ENCODE measurements at places on chromosomes 2 and 18.
A peak's percentile ranks its signal among the peaks of the same experiment; 100 is the strongest.

- no peak for DNase-seq
Measured at GRCh38 chr2:56934866-56935265, 751.1 kb downstream of the CCDC85A start.

GRCh38 chr2:213104092-213104902 is 47.1 kb downstream of the IKZF2 start:
- no peak for DNase-seq

DNA sequence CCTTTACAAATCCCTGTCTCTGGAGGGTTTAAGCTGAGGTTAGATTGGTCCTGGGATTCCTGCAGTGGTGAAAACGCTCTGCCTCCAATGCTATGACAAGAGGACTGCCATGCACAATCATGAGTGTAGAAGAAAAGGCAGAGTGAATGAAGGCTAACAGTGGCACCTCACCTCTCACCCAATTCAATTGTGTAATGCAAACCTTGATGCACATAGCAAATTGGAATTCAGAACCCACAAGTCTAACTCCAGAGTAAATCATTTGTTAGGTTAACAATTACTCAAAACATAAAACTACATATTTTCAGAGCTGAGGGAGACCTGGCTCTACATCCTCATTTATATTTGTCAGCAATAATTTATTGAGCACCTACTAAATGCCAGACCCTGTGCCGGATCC is 1.8 kb downstream of the TGFBRAP1 start:
- no peak for DNase-seq

- DNase-seq = no peak
Measured at GRCh38 chr2:38765551-38765950, 12.5 kb upstream of the GEMIN6 start.

DNA sequence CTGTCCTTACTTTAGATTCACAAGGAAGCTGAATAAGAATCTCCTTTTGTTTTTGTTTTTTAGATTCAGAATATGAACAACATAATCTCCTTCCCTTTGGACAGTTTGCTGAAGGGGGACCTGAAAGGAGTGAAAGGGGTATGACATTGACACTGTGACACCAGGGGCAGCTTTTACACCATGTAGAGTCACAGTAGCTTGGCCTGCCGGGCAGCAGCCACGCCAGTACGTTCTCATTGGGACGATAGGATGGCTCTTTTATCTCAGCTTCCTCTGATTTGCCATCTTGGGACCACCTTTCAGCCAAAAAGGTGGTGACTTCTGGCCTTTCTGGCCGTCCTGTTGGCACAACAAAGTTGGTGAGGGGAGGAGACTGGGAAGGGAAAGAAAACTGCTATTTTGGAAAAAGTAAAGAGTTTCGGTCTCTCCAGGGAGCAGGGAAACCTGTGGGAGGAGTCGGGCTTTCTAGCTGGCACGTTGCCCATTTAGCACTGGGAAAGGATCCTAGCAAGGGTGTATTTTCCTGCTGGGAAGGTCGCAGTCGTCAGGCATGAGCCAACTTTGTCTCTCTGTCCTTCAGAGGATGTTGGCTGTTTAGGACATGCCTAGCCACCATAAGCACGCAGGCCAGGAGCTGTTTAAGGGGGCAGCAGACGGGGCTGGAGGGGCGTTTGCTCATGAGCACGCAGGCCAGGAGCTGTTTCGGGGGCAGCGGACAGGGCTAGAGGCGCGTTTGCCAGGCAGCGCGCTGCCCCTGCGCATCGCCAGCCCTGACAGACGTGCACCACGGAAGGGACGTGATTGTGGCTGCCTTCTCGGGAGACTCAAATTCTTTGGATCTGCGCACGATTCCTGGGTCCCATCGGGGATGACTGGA is 104.6 kb downstream of the ITGB1BP1 start:
- DNase-seq = peak; percentile 79

GRCh38 chr2:36408198-36408703 is 52.7 kb downstream of the CRIM1 start:
- DNase-seq = no peak

DNA sequence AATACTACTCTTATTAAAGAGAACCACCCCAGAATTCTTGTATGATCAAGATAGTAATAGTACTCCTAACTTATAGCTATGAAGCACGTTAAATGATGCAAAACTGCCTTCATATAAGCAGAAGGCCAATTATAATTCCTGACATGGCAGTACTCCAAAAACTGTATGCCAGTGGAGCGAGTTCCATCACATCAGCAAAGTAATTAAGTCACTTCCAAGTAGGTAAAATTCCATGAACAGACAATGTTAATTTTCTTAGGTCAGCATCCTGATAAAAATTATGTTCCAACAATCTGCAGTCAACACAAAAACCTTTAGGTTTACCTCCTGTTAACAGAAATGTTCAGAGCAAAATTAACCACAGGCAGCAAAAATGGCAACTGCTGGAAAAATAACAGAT is 136.7 kb downstream of the CDH2 start:
- DNase-seq = no peak

GRCh38 chr2:129896226-129897100 is 83.0 kb upstream of the RAB6C start:
- DNase-seq = no peak

- no peak for DNase-seq
Measured at GRCh38 chr2:56185101-56185581, 1.4 kb downstream of the CCDC85A start.

DNA sequence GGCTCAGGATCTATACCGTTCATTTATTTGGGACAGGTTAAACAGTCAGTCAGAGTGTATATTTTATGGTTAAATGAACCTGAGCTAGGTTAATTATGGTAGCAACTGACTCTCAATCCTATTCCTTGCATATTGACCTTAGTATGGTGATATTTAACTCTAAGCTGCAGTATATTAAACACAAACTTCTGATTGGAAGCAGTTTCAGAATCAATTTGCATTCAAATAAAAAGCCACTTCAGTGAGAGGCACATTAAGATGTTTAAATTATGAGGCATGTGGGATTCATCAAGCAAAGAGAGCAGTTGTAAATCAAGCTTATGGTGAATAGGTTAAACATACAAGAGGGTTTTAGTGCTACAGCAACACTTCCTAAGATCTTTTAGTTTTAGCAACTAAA is 40.4 kb downstream of the FRZB start:
- DNase-seq = no peak

GRCh38 chr2:207252979-207253645 is 87.4 kb upstream of the KLF7 start:
- DNase-seq = no peak

GRCh38 chr2:27320958-27321543 is 1.8 kb downstream of the MPV17 start:
- DNase-seq = no peak

DNA sequence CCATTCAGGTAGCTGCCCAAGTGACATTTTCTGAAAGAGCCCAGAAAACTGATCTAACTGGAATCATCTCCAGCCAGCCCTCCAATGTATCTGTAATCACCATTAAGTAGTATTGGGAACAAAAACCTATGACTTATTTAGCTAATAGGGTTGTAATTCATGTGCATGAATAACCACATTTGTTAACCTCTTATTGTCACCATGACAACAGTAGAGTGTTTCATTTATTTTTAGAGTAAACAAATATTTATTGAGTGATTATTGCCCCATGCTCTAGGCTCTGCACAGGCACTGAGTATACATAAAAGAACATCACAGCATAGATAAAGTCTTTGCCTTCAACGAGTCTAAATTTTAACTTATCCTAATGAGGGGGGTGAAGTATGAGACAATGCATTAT is 265.4 kb upstream of the UBE2E3 start:
- DNase-seq = no peak

GRCh38 chr2:238578256-238578655 is 151.5 kb downstream of the ASB1 start:
- DNase-seq = no peak

GRCh38 chr18:22280453-22280750 is 111.0 kb downstream of the GATA6 start:
- DNase-seq = no peak

DNA sequence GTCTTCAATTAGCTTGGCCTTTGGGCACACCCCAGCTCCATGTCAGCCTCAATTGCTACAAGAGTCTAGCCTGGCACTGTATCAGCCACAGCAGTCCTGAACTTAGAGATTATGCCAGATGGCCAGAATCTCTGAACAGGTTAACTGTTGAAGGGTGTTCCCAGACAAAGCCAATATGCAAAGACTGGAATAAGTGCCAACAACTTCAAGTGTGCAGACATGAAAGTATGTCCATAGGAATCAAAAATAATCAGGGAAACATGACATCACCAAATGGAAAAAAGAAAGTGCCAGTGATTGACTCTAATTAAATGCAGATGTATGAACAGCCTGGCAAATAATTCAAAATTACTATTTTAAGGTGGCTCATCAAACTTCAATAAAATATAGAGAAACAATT is 98.5 kb upstream of the DOCK10 start:
- DNase-seq = no peak

GRCh38 chr18:10949655-10950054 is 199.7 kb downstream of the PIEZO2 start:
- DNase-seq = no peak

- DNase-seq = no peak
Measured at GRCh38 chr2:210553373-210553772, 3.0 kb upstream of the CPS1 start.

DNA sequence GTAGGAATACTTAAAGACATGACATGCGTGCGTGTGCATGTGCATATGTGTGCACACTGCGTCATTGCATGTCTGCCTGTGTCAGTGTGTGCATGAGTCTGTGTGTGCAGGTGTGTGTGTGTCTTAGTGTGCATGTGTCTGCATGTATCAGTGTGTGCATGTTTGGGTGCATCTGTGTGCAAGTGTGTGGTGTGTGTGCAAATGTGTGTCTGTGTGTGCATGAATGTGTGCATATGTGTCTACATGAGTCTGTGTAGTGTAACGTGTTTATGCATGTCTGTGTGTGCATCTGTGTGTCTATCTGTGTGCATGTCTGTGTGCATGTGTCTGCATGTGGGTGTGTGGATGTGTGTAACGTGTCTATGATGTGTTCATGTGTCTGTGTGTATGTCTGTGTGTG is 30.5 kb downstream of the KCNG2 start:
- no peak for DNase-seq

GRCh38 chr2:37226863-37227262 is 4.5 kb downstream of the CEBPZ start:
- no peak for DNase-seq
